ENCODE measurements at places on chromosomes 1 and 21.

GRCh38 chr1:217135569-217135915, 412.3 kb upstream of the ESRRG start:
- no peak for DNase-seq

GRCh38 chr1:207937204-207937603, 26.3 kb upstream of the CD34 start:
- no peak for DNase-seq

GRCh38 chr1:204791453-204792353, 79.0 kb upstream of the NFASC start:
- DNase-seq, result peak; percentile 68

DNA sequence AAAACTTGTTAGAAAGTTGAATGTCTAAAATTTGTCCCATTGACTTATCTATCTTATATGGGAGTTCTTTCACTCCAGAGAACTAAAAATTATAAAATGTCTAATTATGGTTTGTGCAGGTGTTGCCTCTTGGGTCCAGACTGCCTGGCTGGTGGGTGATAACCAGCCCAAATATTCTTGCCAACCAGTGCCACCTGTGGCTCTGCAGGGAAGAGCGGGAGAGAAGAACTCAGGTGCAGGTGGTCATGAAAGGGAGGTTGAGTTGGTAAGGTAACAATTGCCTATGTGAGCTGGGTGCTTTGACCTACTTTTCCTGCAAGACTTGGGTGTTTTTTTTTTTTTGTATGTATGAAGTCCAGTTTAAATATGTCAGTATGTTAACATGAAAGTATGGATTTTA, 10.2 kb downstream of the RPS6KC1 start:
- DNase-seq, result no peak

DNA sequence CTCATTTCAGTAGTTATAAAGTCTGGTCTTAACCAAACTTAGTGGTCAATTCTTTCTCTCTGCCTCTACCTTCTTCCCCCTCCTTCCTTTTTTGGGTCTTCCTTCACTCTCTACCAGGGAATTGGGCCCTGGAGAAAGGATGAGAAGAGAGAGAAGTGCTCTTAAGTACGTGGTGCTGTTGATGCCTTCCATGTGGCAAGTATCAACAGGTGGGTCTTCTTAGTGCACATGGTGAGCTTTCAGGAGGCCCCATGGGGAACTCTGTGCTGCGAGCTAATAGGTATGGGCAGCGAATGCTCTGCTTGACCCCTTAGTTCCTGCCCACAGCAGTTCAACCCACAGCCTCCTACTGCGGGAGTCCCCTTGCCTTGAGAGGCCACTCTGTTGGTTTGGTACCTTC, 39.4 kb upstream of the LMX1A start:
- no peak for DNase-seq

DNA sequence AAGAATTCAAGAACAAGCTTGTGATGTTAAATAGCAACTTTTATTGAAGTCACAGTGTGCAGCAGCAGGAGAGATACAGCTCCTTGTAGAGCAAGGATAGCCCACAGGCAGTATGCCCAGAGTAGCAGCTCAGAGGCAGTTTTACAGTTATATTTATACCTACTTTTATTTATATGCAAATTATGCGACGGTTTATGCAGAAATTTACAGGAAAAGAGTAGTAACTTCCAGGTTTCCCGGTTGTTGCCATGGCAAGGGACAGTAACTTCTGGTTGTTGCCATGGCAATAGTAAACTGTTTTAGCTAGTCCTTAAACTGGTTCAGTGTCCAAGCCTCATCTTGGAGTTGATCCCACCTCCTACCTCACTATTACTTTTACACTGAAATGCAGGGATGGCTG, 344.6 kb upstream of the LYPLAL1 start:
- no peak for DNase-seq

Data from stimulated activated naive CD4-positive, alpha-beta T cell (primary cell).